ENCODE measurements at places on chromosomes 6 and 20.
A peak's percentile ranks its signal among the peaks of the same experiment; 100 is the strongest.

- DNase-seq: peak; percentile 43
Observed at GRCh38 chr6:101398716-101399615, 5.5 kb downstream of the GRIK2 start.

DNA sequence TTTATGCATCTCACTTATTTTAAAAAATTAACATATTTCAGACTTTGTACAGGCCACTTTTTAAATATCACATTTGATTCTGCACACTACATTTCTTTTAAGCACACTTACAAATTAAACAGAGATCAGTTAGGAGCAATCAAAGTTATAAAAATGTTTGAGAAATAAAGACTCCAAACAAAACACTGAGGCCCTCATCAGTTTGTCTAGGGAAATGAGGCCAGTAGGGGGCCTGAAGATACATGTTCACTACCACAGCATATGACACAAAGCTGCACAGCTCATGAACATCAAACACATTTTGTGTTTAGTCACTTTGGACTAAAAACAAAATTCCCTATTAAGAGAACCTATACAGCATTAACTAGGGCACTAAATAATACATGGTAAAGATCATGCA, 180.5 kb downstream of the PDE7B start:
- DNase-seq: peak; percentile 18

- no peak for DNase-seq
Observed at GRCh38 chr6:89522778-89523177, 89.8 kb downstream of the ANKRD6 start.

DNA sequence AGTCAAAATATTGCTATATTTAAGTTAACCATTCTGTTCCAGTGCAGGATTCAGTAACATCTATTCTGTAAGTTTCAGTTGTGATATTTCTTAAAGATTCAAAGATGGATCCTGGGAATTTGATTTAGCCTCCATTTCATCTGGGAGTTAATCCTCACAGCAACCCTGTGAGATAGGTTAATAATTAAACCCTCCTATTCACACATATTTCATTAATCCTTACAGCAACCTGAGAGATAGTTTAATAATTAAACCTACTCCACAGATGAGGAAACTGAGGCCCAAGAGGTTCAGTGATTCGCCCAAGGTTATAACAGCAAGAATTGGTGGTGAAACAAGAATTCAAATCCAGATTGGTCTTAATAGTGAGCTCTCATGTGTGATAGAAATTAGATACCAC, 10.9 kb upstream of the ZBTB2 start:
- no peak for DNase-seq

- no peak for DNase-seq
Observed at GRCh38 chr20:61926796-61927192, 138.9 kb downstream of the TAF4 start.
